AG04450 (cell line): ENCODE measurements at places on chromosomes 2 and 18. TPM values are rescaled to one million over a fixed set of nuclear protein-coding genes. Genes with fewer than 3 reads are reported as not detected.

DNA sequence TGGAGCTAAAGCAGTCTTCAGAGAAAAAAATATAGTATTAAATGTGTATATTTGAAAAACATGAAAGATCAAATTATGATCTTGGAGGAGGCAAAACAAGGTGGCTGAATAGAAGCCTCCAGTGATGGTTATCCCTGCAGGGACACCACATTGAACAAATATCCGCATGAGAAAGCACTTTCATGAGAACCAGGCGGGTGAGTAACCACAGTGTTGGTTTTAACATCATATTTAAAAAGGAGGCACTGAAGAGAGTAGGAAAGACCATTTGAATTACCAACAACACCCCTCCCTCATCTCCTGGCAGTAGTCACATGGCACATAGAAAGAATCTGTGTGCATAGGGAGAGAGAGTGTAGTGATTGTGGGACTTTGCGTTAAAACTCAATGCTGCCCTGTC, 759.6 kb upstream of the NRXN1 start:
- DNase-seq, result no peak

- no peak for DNase-seq
Observed at GRCh38 chr2:10477443-10478297, 29.5 kb upstream of the ODC1 start.

DNA sequence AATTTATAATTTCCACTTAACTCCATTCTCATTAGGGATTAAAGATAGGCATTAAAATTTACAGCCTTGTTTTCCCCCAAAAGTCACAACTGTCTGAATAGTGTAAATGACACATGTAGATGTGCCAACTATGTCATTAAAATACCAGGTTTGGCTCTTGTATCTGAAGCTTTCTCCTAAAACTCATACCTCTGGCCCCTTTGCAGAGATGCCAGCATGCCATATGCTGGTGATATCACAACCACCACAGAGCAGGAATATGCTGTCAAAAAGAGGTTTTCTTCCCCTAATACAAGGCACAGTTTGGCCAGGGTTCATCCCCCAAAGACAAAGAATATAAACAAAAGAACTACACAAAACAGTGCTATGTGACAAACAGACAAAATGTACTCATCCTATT, 65.4 kb downstream of the REV1 start:
- no peak for DNase-seq

The PDK1 gene
- 32.6 and 32.8 TPM in 2 replicates for polyA plus RNA-seq
